ENCODE measurements at places on chromosomes 2 and 18. TPM values are rescaled to one million over a fixed set of nuclear protein-coding genes. Genes with fewer than 3 reads are reported as not detected.

The CROCC2 gene
- total RNA-seq: not detected

The RGPD3 gene
- 0.51 TPM for total RNA-seq

The LTBP1 gene
- total RNA-seq: 148 TPM

The RFTN2 gene
- 14.4 TPM for total RNA-seq
